ENCODE measurements at places on chromosomes 4 and X.

- DNase-seq: no peak
These were observed 167.3 kb upstream of the SPRY1 start for GRCh38 chr4:123229286-123229685.

DNA sequence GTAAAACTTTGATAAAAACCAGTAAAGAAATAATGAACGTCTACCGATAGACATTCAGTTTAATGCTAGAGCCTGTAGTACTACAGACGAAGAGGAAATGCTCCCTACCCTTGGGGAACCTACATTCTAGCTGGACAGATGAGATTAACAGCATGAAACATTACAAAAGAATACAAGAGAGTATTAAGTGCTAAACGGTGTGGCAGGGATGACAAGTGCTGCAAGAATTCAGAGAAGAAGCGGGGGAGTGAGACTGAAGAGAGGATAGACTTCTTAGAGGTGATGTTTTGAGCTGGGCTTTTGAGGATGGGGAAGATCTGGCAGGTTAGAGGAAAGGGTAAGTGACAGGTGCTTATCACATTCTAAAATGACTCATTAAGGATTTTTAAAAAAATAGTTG is 52.6 kb upstream of the ESX1 start:
- no peak for DNase-seq

DNA sequence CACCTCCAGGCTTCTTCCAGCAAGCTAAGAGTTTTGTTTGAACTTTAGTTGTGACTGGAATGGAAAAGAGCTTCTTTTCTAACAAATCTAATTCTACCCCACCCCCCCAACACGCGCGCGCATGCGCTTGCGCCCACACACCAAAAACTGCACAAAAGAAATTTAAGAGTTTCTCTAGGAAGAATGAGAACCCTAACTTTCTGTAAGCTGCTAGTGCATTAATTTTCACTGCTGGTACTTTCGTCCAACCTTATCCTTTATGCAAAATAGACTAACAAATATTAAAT is 9.0 kb upstream of the INTU start:
- no peak for DNase-seq

DNA sequence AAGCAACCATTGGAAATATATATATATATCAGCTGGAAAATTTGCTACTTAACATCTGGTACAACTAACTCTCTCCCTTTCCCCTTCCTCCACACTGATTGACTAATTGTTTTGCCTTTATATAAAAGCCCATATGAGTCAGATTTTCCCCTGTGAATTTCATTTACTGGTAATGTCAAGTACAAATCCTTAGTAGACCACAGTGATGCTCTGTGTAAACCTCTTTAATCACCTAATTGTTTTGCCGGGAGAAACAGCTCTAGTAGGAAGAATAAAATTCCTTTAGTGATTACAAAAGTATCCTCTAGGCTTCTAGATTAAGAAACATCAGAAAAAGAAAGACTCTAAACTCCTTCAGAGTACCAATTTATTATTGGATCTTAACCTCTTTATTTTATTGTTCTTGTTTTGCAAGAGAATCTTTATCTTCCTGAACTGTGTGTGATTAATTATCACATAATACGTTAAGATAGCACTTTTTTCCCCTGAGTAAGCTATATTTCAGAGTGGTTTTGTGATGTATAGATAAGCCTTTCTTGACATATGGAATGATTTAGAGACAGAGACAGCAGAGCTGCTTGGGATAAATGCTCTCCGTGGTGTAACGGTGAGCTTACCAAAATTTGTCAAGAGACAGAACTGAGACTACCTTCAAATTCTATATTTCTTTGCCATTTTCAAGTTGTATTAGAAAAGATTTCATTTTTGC is 1606.4 kb upstream of the TENM3 start:
- DNase-seq: no peak

DNA sequence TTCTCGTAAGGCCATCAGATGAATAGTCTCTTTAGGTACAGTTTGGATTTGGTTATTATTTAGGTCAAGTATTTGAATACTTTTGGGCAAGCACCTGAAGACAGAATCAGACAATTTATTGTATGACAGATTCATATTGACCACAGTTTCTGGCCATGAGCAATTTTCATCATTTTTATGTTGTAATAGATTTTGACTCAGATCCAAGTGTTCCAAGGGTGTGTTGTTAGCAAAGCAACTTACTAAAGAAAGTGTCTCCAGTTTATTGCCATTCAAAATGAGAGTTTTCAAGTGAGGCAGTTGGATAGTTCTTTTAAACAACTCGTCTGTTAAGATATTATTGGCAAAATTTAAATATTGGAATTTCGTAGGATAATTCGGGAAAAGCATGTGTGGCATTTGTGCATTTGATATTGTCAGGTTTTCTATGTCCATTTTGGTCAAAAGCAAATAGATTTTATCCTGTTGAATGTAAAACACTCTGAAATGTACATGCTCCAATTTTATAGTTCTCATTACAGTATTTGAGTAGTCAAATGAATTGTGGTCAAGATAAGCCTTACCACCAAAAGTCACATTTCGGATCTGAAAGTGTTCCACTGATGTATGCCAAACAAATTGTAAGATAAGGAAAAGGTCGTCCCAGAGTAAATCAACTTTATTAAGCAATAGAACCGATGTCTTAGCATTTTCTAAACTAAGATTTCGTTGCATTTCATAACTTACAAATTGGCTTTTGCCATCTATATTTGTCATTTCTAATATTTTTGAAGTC is 8.4 kb downstream of the TLR10 start:
- DNase-seq: no peak

All from stimulated activated CD4-positive, alpha-beta T cell treated with anti-CD3 and anti-CD28 coated beads, Interleukin-15, amount 100 ng/mL, for 1 hour (primary cell).